ENCODE measurements at places on chromosomes 6 and 20. TPM values are rescaled to one million over a fixed set of nuclear protein-coding genes. Genes with fewer than 3 reads are reported as not detected.

The GMPR gene
- total RNA-seq: 8.6 TPM

The NFYA gene
- total RNA-seq: 17.8 TPM

The HLA-DOA gene
- total RNA-seq: 20.7 TPM

The DDO gene
- 1.8 TPM for total RNA-seq

The FAM8A1 gene
- total RNA-seq: 21.9 TPM

The CAGE1 gene
- total RNA-seq: 0.15 TPM

The LINC00237 gene
- total RNA-seq: not detected

The ANKRD66 gene
- total RNA-seq: 11.3 TPM

The KCNQ2 gene
- total RNA-seq: 0.28 TPM

The DEFB132 gene
- not detected for total RNA-seq

The SLC52A3 gene
- 2.2 TPM for total RNA-seq

The GABBR1 gene
- 35.7 TPM for total RNA-seq

The COL9A1 gene
- 1.7 TPM for total RNA-seq

The DNAH8 gene
- total RNA-seq: 0.20 TPM
